ENCODE measurements at places on chromosomes 2 and 18. TPM values are rescaled to one million over a fixed set of nuclear protein-coding genes. Genes with fewer than 3 reads are reported as not detected.

UGT1A9 gene
- not detected for total RNA-seq

SLC4A3 gene
- not detected for total RNA-seq

LYPD6 gene
- total RNA-seq: not detected

SLC25A12 gene
- 26.7 TPM for total RNA-seq

GRCh38 chr18:43004421-43004820 is 111.1 kb downstream of the RIT2 start:
- DNase-seq: no peak

GRCh38 chr2:214807653-214808052 is 1.8 kb downstream of the BARD1 start:
- no peak for DNase-seq

GRCh38 chr2:1493431-1494126 is 80.3 kb downstream of the TPO start:
- no peak for DNase-seq

- no peak for DNase-seq
These were observed 562.6 kb downstream of the SPAG16 start for GRCh38 chr2:213846856-213847255.

GRCh38 chr18:64167408-64167925 is 18.6 kb upstream of the LINC00305 start:
- no peak for DNase-seq
